ENCODE measurements at places on chromosomes 2 and 18.

DNA sequence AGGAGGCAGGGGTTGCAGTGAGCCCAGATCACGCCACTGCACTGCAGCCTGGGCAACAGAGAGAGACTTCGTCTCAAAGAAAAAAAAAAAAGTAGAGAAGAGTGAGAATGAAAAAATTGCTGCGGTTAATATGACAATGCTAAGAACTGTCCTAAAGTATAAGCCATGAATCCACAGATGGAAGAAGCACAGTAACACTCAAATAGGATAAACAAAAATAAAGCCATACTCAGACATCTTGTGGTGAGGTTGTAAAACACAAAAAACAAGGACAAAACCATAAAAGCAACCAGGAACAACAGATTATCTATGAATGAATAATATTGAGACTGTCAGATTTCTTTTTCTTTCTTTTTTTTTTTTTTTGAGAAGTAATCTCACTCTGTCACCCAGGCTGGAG, 23.0 kb downstream of the POLR2D start:
- DNase-seq: no peak

GRCh38 chr2:25161055-25161781, 7.2 kb downstream of the POMC start:
- DNase-seq: no peak

GRCh38 chr2:33859811-33860461, 260.8 kb upstream of the FAM98A start:
- DNase-seq: no peak

DNA sequence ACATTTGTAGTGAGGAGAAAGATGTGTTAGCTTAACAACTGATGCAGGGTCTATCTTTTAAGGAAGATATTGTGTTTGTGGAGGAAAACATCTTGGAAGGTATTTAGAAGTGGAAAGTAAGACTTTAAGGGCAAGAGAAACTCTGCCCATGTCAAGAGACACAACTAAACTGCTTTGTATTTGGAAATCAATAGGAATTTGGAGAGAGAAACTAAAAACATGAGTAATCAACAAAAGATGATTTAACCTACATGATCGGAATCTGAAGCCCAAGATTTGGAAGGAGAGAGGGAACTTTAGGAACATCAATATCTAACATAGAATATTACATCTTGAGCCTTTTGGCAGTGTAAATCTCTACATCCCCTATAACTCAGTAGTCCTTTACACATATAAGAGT, 184.2 kb upstream of the COL3A1 start:
- no peak for DNase-seq

DNA sequence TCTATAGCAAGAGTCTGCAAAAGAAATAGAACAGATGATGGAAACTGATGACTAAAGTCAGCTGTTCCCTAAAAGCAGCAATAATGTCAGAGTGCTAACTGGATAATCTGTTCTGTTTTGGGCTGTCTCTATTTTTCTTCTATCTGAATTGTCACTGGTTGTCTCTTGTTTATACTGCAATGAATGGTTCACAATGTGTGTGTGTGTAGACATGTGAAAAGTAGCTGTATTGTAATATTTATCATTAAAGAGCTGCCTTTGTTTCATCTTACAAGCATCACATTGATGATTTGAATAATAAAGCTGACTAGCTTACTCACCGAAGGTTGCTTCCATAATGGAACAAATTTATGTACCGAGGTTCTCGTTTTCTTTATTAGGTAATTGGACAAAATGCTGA, 456.0 kb upstream of the ZEB2 start:
- no peak for DNase-seq

DNA sequence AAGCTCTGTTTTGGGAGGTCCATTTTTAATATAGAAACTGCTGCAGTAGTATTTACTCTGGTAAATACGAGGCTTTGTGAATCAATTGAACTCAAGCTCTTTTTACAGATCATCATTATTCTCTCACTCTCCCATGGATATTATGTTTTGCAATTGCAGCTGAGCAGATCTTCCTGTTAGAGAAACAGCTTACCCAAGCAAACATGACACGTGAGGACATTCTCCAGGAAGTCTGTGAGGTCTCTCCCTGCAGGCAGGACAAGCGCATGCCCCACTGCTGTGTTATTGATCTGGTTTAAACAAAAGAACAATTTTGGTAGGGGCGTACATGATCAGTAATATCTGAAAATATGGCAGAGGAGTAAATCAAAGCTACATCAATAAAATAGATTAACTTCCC, 72.1 kb downstream of the COL6A3 start:
- no peak for DNase-seq

- no peak for DNase-seq
Observed at GRCh38 chr2:54513363-54513715, 57.2 kb downstream of the SPTBN1 start.

Data from Caki2 (cell line).